Stimulated activated CD8-positive, alpha-beta memory T cell treated with anti-CD3 and anti-CD28 coated beads, Interleukin-4, amount 100 ng/mL, for 48 hours (primary cell): ENCODE measurements at places on chromosomes 12 and 14.

DNA sequence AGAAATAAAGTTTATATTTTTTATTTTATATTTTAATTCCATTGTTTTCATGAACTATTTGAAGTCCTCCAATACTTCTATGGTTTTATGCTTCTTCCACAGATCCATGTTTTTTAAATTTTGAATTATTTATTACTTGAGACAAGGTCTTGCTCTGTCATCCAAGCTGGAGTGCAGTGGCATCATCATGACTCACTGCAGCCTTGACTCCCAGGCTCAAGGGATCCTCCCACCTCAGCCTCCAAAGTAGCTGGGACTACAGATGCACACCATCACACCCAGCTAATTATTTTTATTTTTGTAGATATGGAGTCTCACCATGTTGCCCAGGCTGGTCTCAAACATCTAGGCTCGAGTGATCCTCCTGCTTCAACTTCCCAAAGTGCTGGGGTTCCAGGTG is 28.8 kb upstream of the DLGAP5 start:
- DNase-seq: no peak

DNA sequence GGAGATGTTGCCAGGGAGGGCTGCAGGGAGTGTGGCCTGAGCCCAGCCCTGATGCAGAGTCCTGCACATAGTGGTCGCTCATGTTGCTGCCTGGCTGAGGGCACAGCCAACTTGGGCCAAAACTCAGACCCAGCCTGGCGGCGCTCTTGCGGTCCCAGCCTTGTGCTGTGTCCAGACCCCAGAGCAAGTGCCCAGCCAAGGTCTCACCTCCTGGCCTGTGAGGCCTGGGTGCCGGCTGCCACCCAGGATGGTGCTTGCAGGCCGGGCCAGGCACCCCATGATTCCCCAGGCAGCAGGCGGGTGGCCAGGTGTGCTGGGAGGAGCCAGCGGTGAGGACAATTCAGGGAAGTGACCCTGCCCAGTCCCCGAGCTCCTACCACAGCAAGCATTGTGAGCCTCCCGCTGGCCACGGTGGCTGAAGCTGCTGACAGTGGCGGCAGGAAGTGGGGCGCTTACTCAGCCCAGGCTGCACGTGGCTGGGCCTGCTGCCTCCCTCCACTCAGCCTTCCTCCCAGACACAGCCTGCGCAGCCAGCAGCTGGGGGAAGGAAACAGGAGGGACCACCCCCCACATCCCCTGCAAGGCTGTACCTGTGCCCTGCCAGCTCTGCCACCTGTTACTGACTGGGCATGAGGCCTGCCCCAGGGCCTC is 17.7 kb upstream of the PGF start:
- DNase-seq: peak; percentile 53

DNA sequence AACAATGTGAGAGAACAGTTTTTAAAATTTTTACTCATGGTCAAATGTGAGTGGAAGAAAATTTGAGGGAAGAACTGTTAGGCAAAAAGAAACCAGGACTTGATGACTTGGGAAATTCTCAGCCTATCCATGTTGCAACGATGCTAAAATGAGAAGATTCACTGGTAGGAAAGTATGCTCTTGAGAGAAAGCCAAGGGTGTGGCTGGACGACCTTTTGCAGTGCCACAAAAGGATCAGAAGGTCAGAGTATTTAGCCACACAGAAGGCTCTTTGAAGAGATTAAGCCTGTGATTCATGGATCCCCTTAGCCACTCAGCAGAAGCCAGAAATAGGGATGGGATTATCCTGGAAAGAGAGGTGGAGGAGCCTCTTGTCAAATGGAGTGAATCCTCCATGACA is 336.8 kb downstream of the LRIG3 start:
- DNase-seq: no peak

DNA sequence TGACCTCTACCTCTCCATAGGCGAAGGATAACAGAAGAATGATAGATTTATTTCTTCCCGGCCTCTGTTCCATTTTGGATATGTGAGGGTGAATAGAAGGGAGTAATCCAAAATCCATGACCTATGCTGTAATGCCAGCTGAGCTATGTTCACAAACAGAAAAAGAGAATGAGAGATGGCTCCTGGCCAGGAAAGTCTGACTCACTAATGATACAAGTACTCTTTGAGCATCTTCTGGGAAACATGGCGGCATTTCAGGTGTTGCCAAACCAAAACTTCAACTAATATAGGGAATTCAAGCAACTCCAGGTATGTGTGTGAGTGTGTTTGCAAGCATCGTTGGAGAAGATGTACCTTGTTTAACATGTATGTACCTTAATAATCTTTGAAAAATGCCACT is 55.1 kb downstream of the MED13L start:
- DNase-seq: peak; percentile 50

GRCh38 chr12:118986050-118986449 is 4.7 kb downstream of the SRRM4 start:
- no peak for DNase-seq

DNA sequence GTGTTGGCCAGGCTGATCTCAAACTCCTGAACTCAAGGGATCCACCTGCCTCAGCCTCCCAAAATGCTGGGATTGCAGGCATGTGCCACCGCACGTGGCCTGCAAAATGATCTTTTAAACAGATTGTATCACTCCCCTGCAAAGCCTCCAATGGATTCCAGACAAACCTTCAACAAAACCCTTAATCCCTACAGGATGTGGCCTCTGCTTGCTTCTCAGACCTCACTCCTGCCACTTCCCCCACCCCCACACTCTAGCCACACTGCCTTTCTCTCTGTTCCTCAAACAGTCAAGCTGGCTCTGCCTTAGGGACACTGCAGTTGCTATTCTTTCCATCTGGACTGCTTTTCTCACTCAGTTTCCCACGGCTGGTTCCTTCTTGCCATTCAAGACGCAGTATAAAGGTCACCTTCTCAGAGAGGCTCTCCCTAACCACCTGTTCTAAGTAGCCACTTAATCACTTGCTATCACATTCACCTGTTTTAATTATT is 47.3 kb upstream of the TMED10 start:
- no peak for DNase-seq

GRCh38 chr12:50232771-50233209 is 50.5 kb downstream of the LIMA1 start:
- DNase-seq: no peak

DNA sequence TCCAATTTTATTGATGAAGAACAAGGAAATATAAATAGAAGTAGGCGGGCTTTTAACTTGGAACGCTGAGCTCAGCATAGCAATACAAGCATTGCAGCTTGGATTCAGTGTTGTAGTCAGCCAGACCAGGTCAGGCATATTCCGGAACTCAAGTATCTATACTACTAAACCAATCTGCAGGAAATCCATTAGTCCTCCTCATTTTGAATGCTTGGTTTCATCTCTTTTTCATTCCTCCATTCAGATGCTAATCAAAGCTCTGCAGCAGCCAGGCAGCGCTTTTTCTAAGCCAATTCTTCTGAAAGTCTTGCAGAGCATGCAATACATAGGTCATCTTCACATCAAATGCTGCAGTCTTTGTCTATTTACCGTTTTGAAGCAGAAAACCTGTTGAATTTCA is 49.0 kb downstream of the KIF21A start:
- no peak for DNase-seq

- peak; percentile 48 for DNase-seq
Measured at GRCh38 chr12:124680863-124681778, 113.7 kb upstream of the NCOR2 start.

DNA sequence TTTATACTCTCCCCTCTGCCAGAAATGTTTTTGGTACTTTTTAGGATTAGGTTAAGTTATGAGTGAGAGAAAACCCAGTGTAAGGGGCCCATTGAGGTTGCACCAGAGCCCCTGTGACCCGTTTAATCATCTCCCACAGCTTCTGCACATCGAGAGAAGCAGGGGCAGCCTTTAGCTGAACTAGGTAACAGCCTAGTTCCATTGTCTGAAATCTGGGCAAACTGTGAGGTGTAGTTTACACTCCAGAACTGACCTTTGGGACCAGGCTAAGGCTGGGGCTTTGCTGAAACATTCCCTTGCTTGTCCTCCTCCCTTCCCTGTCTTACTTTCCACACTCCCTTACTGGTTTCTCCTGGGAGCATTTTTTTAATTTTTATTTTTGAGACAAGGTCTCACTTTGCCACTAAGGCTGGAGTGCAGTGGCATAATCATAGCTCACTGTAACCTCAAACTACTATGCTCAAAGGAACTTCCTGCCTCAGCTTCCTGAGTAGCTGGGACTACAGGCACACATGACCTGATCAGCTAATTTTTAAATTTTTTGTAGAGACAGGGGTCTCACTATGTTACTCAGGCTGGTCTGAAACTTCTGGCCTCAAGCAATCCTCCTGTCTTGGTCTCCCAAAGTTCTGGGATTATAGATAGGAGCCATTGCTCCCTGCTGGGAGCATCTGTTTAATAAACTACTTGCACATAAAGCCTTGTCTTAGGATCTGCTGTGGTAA is 25.9 kb upstream of the DHRS2 start:
- no peak for DNase-seq

DNA sequence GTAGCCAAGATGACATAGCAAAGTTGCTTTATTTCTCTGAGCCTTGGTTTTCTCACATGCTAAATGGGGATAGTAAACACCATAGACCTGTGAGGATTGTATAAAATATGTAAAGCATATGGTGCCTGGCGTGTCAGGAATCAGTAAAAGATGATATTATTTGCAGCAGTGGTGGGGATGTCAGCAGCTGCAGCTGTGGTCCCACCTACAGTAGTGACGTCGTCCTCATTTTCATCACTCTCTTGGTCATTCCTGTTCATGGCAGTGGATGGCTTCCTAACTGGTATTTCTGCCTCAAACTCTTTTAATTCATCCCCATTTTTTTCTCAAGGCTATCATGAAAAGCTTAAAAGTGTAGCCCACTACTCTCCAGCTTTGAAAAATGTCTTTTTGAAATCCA is 12.1 kb downstream of the BMAL2 start:
- no peak for DNase-seq

DNA sequence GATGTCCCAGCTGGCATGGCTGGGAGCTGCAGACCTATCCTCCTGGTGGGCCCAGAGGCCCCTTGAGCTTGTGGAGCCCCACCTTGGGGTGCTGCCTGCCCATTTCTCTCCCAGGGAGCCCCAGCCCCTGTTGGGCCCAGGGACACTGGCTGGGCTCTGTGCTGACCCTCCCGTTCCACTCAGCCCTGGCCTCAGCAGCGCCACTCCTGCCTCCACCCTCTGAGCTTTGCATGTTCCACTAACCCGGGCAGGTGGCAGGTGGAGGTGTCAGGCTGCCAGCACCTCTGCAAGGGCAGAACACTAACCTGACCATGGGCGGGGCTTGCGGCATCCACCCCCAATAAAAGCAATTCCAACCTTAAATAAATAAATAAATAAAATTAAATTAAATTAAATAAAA is 299.2 kb downstream of the LRIG3 start:
- DNase-seq: no peak

DNA sequence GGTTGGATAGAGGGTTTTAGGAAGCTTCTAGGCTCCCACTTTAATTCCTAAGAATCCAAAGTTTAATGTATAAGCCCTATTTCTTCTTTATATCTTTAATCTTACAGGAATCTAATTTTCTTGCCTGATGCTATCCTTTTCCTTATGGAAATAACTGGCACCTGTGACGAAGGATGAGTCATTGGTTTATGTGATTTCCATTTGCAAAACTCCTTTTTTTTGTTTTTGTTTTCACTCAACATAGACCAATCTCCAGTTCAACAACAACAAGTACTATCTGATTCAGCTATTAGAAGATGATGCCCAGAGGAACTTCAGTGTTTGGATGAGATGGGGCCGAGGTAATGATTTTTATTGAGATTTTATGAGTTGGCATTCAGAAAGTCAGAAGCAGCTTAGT is 6.8 kb downstream of the PARP2 start:
- DNase-seq: no peak

- DNase-seq: no peak
Measured at GRCh38 chr12:71626768-71627167, 36.9 kb downstream of the ZFC3H1 start.

GRCh38 chr12:79763766-79764452 is 73.1 kb upstream of the PAWR start:
- no peak for DNase-seq

- DNase-seq: no peak
Measured at GRCh38 chr12:100520048-100520769, 46.5 kb downstream of the NR1H4 start.

- DNase-seq: no peak
Measured at GRCh38 chr12:75505706-75506312, 5.6 kb downstream of the KRR1 start.

GRCh38 chr14:40417777-40418401 is 985.7 kb upstream of the FBXO33 start:
- DNase-seq: peak; percentile 23

GRCh38 chr14:69525896-69526295 is 41.4 kb downstream of the PLEKHD1 start:
- DNase-seq: no peak

DNA sequence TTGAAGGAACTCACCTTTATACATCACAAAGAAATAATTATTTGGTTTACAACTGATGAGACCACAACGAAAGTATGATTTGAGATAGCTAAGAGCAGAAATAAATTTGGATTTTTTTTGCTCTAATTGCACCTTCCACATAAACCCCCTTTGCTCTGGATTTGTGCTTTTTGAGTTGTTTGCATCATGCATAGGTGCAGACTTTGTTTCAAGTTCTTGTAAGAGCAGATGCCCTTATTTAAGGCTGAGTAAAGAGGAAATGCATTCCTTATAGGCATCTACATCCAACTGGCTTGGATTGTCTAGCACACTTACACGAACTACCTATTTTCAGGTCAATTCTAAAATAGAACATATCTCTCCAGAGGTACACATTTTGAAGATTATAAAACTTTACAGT is 6.6 kb upstream of the CCND2 start:
- DNase-seq: no peak

DNA sequence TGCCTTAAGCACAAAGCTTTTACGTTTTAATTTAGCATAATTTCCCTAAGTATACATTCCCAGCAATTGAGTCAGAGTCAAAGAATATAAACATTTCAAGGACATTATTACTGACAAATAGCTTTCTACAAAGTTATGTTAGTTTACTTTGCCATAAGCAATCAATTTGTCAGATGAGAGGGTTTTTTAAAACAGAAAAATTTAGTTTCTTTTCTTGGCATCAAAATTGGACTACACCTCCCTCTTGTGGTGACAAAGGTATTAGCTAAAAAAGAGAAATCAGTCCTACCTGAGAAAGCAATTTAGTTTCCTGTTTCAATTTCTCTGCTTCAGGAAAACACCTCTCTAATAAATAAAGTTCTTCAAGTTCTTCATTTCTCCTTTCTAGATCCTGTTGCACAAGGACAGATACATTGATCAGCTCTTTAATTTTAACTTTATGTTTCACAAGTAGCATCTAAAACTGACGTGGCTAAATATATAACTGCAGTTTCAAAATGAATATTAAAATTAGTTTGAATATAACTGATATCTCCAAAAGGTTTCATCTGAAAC is 39.9 kb downstream of the DNAI7 start:
- DNase-seq: no peak

GRCh38 chr12:20695232-20695631 is at the start of gene SLCO1C1:
TSS of gene SLCO1C1 (plus strand) at chr12:20695332. CDS start at chr12:20699577, 4,245 bp downstream.
- no peak for DNase-seq

DNA sequence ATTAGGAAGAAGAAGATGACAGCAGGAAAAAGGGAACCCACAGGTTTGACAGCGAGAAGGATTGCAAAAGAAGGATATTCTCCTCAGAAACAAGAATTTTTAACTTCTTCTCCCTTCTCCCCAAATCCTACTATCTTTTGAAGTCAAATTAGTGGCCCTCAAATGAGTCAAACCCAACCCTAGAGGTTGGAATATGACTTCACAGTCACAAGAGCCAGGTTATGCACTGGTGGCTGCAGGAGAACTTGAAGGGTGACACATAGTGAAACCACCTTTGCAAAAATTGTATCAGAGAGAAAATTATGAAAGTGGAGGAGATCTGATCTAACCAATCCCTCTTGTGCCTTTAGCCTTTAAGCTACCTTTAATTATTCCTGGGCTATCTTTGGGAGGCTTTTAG is 386.2 kb upstream of the CCDC196 start:
- no peak for DNase-seq
